ENCODE measurements at places on chromosomes 7 and 10. TPM values are rescaled to one million over a fixed set of nuclear protein-coding genes. Genes with fewer than 3 reads are reported as not detected.

DNA sequence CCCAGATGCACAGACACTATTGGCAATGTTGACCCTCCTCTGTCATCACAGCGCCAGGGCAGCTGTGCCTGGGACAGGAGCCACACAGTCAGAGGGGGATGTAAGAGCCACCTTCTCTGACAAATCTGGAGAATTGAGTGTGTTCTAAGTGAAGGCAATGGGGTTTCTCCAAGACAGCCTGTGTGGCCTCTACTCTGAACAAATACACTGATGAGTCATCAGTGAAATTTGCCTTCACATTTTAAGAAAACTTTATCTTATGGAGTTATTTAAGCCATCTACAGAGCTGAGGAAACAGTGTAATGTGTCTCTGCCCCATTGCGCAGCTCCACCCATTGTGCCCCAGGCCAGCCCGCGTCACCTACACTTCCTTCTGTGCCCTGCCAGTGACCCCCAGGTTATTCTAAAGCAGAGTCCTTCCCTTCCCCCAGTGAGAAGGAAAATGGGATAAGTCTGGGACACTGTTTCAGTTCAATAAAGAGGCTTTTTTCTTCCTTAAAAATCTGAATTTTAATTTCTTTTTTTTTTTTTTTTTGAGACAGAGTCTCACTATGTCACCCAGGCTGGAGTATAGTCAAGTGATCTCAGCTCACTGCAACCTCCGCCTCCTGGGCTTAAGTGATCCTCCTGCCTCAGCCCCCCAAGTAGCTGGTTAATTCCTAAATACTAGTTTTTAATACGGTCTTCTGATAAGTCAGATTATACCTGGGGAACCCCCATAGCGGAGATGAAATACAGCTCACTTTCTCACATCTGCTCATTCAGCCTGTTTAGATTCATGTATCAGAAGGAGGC is 21.8 kb downstream of the AKR1E2 start:
- H3K27me3 ChIP-seq, result no peaks in the 10 kb centered on the region
- peak; percentile 27 for DNase-seq
- H3K36me3 ChIP-seq, result no peaks in the 10 kb centered on the region
- H3K27ac ChIP-seq, result peak overlapping the region; percentile 27
- H3K4me3 ChIP-seq, result no peak overlapping the region
- peaks cover 20% of the 10 kb centered on the region for H3K4me1 ChIP-seq

DNA sequence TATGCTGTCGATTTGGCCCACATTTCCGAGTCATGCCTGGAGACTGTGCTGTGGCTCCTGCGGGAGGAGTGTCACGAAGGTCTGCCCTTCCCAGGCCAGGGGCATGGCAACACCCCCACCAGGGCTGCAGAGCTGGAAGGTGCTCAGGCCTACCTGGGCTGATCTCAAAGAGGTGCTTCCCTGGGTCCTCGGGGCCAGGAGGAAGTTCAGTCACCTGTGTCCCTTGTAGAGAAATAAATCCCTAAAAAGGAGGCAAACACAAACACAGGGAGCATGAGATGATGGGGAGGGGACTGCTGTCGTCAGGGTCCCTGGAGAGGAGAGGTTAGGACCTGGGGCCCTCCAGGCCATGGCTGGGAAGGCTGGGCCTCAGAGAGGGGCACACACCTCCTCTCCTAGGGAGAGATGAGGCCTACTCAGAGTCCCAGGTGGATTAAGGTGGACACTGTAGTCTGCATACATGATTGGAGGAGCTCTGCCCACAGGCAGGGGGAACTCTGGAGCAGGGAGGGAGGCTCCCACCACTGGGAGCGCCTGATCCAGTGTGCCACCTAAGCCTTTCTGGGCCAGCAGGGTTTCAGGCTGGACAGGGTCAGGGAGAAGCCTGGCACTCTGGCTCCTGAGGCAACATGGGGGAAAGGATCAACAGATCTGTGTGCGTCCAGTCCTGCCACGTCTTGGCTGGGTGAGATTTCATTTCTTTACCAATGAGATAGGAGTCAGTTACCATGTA is 49.4 kb downstream of the ARHGAP22 start:
- no peaks in the 10 kb centered on the region for H3K4me1 ChIP-seq
- H3K27ac ChIP-seq, result no peak overlapping the region
- H3K36me3 ChIP-seq, result no peaks in the 10 kb centered on the region
- H3K27me3 ChIP-seq, result peaks cover 5% of the 10 kb centered on the region

GRCh38 chr10:72858067-72858466 is 35.5 kb upstream of the OIT3 start:
- H3K27ac ChIP-seq, result no peak overlapping the region
- H3K27me3 ChIP-seq, result no peaks in the 10 kb centered on the region
- no peak for DNase-seq
- H3K36me3 ChIP-seq, result no peaks in the 10 kb centered on the region
- no peaks in the 10 kb centered on the region for H3K4me1 ChIP-seq

- no peak for DNase-seq
- H3K36me3 ChIP-seq, result peaks cover 7% of the 10 kb centered on the region
Observed at GRCh38 chr7:82126576-82126975, 317.0 kb downstream of the CACNA2D1 start.

DNA sequence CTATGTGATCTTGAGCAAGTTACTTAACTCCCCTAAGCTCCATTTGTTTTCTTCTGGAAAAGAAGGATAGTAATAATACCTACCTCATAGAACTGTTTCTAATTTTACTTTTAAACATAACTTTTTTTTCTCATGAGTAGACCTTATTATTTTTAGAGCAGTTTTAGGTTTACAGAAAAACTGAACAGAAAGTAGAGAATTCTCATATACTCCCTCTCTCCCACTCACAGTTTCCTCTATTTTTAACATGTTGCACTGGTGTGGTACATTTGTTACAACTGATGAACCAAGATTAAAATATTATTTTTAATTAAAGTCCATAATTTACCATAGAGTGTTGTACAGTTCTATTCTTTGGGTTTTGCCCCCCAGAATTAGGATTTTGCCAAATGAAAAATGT is 221.3 kb upstream of the CSTF2T start:
- no peaks in the 10 kb centered on the region for H3K36me3 ChIP-seq
- H3K27me3 ChIP-seq, result no peaks in the 10 kb centered on the region
- no peak overlapping the region for H3K27ac ChIP-seq
- no peak for DNase-seq
- H3K4me3 ChIP-seq, result no peak overlapping the region
- H3K4me1 ChIP-seq, result no peaks in the 10 kb centered on the region

DNA sequence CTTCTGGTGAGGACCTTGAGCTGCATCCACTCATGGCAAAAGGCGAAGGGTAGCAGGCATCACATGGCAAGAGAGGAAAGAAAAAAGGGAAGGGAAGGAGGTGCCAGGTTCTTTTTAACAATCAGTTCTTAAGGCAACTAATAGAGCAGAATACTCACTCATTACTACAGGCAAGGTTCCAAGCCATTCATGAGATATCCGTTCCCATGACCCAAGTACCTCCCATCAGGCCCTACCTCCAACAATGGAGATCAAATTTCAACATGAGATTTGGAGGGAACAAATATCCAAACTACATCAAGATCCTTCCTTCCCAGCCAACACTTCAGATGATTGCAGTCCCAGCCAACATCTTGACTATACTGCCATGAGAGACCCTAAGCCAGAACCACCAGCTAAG is 38.9 kb upstream of the YAE1 start:
- H3K27ac ChIP-seq, result no peak overlapping the region
- no peaks in the 10 kb centered on the region for H3K4me1 ChIP-seq
- no peak overlapping the region for H3K4me3 ChIP-seq
- no peaks in the 10 kb centered on the region for H3K36me3 ChIP-seq

- no peaks in the 10 kb centered on the region for H3K4me1 ChIP-seq
- no peaks in the 10 kb centered on the region for H3K36me3 ChIP-seq
- no peak overlapping the region for H3K4me3 ChIP-seq
- no peak for DNase-seq
- no peaks in the 10 kb centered on the region for H3K27me3 ChIP-seq
- no peak overlapping the region for H3K27ac ChIP-seq
Observed at GRCh38 chr10:80253266-80253962, 36.0 kb downstream of the MAT1A start.

DNA sequence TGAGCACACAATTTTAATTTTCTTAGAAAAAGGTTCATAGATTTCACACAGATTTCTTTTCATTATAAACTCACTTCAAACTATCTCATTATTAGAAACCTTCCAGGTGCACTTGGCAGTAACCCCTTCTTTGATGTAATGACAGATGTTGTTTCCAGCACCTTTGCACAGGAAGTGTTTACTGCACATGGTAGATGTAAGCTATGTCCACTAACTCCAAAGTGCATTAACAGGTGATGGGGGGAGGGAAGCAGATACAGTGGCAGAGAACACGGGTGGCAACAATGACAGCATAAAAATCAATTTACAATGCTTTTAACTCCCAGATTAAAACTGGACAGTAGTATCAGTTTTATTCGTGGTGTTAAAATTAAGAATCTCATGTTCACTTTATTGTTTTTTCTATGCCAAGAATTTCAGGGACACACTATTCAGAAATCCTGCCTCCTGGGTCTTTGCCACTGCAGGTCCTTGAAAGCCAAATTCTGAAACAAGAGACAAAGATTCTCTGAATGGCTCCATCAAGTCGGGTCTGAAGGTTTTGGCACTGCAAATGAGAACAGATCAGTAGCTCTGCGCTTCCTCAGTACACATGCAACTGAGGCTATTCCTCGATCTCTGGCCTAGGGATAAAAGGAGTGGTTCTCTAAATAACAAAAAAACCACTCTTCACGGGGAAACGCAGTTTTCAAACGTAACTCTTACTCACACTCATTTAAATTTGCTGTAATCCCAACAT is 187.7 kb downstream of the JAZF1 start:
- no peak overlapping the region for H3K4me3 ChIP-seq
- no peak for DNase-seq
- peaks cover 6% of the 10 kb centered on the region for H3K27me3 ChIP-seq
- H3K27ac ChIP-seq, result no peak overlapping the region
- H3K36me3 ChIP-seq, result no peaks in the 10 kb centered on the region
- peaks cover 10% of the 10 kb centered on the region for H3K4me1 ChIP-seq

GRCh38 chr10:128557149-128557710 is 431.0 kb upstream of the MKI67 start:
- H3K27ac ChIP-seq, result no peak overlapping the region
- H3K27me3 ChIP-seq, result peaks cover 26% of the 10 kb centered on the region

Gene SLC18A3
- total RNA-seq, result 0.28 TPM

Gene PNLIP
- total RNA-seq, result not detected

GRCh38 chr7:101173752-101174244 is 6.3 kb downstream of the NAT16 start:
- H3K27ac ChIP-seq, result no peak overlapping the region
- H3K36me3 ChIP-seq, result no peaks in the 10 kb centered on the region
- DNase-seq, result peak; percentile 84
- peaks cover 39% of the 10 kb centered on the region for H3K4me1 ChIP-seq
- H3K27me3 ChIP-seq, result peaks cover 58% of the 10 kb centered on the region

- no peak overlapping the region for H3K4me3 ChIP-seq
- no peaks in the 10 kb centered on the region for H3K4me1 ChIP-seq
- H3K27me3 ChIP-seq, result peaks cover 92% of the 10 kb centered on the region
- no peak for DNase-seq
- no peak overlapping the region for H3K27ac ChIP-seq
Observed at GRCh38 chr10:6518791-6519429, 61.2 kb downstream of the PRKCQ start.

Measured in A673 (cell line).